ENCODE measurements at places on chromosomes 4 and X.

GRCh38 chrX:85052636-85053343 lies 49.1 kb downstream of the APOOL start:
- DNase-seq, result no peak

DNA sequence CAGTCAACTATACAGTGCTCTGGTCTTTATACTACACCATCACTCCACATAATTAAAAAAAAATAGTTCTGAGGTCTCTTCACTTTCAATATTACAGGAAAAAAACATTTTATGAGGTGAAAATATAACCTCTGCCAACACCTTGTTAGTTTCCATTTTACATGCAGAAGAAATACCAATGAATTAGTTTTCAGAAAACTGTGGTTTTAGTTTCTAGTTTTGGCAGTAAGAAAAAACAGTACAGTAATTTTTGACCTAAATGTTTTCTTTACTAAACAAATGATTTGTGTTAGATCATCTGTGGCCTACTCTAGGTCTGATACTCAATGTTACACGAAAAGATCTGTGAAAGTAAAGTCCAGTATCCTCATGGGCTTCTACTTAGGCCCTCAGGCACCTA lies 10.0 kb downstream of the SULT1E1 start:
- DNase-seq, result no peak

GRCh38 chr4:64361399-64361740 lies 47.9 kb downstream of the TECRL start:
- DNase-seq, result no peak

- no peak for DNase-seq
Observed at GRCh38 chrX:29040160-29040559, 452.9 kb downstream of the IL1RAPL1 start.

DNA sequence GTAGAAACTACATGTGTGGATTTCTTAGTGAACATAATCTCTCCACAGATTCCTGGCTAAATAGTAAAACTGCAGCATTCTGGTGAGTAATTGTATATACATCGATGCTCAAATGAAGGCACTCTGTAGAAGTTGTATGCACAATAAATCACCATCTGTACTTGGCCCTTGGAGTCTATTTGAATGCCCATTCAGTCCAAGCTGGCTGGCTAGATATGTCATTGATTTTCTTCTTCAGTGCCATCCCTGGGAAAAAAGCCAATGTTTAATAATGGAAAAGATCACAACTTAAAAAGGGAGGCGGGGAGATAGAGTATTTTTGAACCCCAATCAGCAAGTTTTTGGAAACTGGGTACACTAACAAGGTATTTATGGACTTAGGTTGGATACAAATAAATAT lies 381.0 kb upstream of the TEX13C start:
- DNase-seq, result no peak

- DNase-seq, result no peak
Observed at GRCh38 chr4:148514581-148514980, 72.4 kb upstream of the NR3C2 start.

- no peak for DNase-seq
Observed at GRCh38 chr4:174521800-174522182, 497 bp downstream of the HPGD start.

- no peak for DNase-seq
Observed at GRCh38 chr4:164313853-164314252, 440.1 kb upstream of the SMIM31 start.

DNA sequence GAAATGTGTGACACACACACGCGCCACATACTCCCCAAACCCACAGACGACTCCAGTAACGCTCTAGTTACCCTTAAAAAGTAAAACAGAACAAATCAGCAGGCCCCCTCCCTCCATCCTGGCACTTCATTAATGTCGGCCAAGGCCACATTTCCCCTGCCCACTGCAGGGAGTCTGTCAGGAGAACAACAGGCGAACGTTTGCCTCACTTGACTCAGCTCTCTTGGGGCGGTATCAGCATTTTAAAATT lies 671 bp upstream of the FHIP1A start:
- no peak for DNase-seq

GRCh38 chr4:28001698-28002097 lies 1141.1 kb downstream of the STIM2 start:
- no peak for DNase-seq

- DNase-seq, result no peak
Observed at GRCh38 chr4:180380733-180381132, 1862.5 kb upstream of the TENM3 start.

DNA sequence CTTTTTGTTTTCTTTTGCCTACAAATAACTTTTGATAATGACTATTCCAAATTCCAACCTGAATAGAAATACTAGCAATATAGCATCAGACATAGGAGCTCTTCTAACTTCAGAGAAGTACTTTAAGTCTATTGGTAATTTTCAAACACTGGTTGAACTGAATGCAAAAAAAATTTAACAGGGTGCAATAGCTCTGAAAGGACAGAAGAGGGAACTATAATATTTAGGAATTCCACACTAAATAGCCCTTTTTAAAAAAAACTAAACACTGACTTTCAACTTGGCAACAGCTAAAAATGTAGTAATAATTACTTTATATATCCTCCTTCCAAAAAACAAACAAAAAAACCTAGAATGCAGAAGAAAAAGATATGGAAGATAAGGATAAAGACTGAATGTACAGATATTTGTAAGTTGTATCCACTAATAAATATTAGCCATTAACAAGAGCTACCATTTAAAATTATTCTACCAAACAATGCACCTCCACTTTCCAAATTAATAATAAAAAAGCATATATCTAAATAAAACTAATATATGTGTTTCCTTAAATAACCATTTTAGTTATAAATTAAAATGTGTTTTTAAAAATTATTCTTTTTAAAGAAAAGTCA lies 81.4 kb downstream of the FBXW7 start:
- DNase-seq, result no peak

DNA sequence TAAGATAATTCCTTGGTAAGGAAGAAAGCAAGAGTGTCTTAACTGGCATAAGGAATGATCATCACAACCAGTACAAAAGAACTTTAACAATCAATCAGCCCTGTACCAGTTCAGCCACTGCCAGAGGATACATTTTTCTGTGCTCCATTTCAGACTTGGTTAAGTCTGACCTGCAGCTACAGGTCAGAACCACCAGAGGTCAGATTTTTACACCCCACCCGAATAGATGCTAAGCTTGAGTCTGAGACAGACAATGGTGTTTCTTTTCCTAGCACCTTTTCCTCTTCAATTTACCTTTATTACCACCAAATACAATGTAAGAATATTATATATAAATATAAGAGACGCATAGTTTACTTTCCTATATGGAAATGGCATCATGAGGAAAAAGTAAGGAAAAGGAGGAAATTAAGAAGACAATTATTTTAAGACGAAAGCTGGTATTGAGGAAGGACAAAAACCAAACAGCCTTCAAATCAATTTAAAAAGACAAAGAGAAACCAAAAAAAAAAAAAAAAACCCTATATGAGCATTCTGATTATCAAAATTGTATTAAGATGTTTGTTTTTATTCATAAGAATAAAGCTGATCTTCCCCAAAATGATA lies 215.3 kb upstream of the TTC29 start:
- no peak for DNase-seq

GRCh38 chrX:70527053-70527452 lies 82.4 kb downstream of the DLG3 start:
- no peak for DNase-seq

GRCh38 chr4:123102897-123103471 lies 180.6 kb upstream of the NUDT6 start:
- DNase-seq, result no peak

DNA sequence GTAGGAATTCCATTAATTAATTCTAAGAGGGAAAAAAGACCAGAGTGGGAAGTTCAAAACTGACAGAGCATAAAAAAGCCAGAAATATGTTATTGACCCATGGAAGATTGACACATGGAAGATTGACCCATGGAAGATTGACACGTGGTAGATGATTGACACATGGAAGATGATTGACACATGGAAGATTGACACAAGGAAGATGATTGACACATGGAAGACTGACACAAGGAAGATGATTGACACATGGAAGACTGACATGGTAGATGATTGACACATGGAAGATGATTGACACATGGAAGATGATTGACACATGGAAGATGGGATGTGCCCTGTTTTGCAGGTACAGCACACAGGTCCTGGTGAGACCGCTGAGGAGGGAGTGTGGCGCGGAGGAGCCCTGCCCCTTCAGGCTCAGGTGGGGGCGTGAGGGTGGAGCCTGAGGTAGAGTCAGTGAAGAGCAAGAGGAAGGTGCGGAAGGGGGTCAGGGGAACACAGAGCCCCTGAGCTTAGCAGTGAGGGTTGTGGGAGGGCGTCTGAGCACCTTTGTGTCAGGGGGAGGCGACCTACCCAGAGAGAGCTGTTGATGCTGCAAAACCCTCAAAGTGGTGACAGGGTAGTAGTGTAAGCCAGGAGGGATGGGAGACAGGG lies 15.8 kb upstream of the PDE6B start:
- no peak for DNase-seq

DNA sequence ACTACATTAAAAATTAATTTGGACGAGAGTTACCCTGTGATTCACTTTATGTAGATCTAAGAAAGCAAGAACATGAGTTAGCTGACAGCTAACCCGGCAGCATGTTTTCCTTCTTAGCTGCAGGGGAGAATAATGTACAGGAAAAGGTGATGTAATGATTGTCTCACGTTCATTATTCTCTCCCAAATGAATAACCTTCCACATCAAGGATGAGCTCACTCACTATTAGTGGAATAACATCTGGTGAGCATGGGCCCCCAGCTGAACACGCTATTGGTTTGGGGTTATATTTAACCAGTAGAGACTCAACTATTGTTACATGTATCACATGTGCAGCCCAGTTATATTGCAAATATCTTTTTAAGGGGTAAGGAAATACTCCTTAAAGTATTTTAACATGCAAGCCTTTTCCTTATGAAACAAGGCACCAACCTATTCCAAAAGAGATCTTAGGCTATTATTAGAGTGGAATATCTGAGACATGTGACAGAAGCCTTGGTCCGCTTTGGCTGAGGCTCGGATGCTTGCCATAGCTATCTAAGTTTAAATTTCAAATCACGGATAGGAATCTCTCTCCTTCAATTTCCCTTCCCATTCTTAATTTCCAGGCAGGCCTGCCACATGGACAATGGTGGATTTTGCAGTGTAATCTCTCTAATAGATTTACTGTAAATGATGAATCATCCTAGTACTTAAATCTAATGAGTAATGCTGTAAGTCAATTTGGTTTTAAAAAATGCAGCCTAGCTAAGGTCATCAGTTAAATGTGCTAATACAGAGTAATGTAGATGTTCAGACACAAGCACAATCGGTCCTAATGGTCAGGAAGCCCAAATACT lies 99.0 kb upstream of the OTUD4 start:
- no peak for DNase-seq

GRCh38 chrX:106284431-106285025 lies 116.4 kb downstream of the PWWP3B start:
- DNase-seq, result no peak

DNA sequence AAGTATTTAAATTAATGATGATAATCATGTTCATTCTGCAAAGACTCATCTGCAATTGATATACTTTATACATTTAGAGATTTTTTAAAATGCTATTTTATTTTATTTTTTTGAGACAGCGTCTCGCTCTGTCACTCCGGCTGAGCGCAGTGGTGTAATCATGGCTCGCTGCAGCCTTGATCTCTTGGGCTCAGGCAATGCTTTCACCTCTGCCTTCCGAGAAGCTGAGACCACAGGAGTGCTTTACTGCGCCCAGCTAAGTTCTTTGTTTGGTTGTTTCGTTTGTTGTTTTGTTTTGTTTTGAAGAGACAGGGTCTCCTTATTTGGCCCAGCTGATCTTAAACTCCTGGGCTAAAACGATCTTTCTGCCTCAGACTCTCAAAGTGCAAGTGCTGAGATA lies 1541.0 kb downstream of the PCDH7 start:
- DNase-seq, result no peak

GRCh38 chrX:31516527-31516926 lies 444.7 kb upstream of the FTHL17 start:
- no peak for DNase-seq

- DNase-seq, result no peak
Observed at GRCh38 chrX:64195862-64196261, 9.6 kb downstream of the AMER1 start.

- no peak for DNase-seq
Observed at GRCh38 chrX:37746218-37746941, 33.5 kb upstream of the CYBB start.

DNA sequence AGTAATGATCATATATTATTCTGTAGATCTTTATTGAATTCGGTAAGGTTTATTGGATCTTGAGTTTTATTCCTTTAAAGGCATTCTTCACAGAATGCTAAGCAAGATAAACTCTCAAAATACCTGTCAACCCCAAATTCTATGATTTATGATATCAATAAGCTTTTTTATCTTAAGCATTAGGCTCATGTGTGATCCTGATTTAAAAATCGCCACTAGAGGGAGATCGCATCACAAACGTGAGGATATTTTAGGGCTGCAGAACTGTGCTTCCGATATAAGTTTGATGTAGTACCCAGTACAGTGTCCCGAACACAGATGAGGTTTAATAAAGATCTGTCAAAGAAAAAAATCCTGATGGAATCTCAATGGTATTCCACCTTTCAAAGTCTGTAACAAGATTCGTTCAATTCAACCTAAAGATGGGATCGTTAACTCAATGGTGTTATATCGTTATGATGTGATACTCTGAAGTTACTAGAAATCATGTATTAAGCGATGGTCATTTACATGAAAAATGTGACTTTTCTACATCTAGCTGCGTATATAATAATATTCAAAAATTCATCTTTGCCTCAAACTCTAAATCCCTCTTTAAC lies 169.0 kb downstream of the CORIN start:
- no peak for DNase-seq

DNA sequence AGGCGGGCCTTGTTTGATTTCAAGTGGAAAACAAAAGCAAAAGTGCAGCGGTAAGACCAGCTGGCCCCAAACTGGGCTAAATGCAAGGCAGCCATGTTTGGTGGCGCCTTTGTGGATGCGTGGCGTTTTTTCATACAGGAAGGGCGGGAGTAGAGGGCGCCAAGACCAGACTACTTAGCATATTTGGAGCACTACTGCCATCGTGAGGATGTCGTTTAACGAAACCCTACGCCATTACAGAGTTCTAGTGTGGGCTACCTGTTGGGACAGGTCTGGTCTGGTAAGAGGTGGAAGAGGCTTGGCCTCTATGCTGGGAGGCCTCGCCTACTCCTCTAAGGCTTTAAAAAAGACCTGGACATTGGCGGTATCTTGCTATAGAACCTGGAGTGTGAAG lies 230.7 kb upstream of the STK26 start:
- DNase-seq, result no peak

DNA sequence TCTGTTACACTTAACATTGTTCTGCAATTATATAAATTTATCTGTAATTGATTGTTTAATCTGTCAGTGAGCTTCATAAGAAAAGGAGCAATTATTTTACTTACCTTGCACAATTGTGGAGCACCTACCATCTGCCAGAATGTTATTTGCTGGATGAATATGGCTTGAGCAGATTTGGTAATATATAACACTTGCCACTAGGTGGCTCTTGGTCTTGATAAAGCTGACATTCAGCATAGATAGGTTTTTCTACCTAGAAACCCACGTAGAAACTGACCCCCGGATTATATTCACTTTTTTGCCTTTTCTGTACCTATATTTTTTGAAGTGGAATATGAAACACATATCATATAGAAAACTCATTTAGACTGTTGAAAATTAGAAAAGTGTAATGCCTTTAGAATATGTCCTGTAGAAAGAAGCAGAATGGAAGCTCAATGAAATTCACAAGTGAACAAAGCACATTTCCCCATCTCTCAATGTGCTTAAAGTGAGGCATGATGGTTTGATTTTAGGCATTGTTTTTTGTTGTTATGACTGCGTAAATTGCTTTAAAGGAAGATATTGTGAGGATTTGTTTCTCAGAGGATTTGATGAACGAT lies 9.5 kb downstream of the RBPJ start:
- no peak for DNase-seq

- no peak for DNase-seq
Observed at GRCh38 chr4:76061982-76062381, 12.5 kb upstream of the ART3 start.
